Endothelial cell of umbilical vein (primary cell): ENCODE measurements at places on chromosomes 7 and 10. TPM values are rescaled to one million over a fixed set of nuclear protein-coding genes. Genes with fewer than 3 reads are reported as not detected.

Gene LAMB1
- 703 and 734 TPM in 2 replicates for total RNA-seq

Gene OR13A1
- total RNA-seq = not detected in 2 replicates

Gene NUTM2D
- 1.3 and 1.6 TPM in 2 replicates for total RNA-seq

DNA sequence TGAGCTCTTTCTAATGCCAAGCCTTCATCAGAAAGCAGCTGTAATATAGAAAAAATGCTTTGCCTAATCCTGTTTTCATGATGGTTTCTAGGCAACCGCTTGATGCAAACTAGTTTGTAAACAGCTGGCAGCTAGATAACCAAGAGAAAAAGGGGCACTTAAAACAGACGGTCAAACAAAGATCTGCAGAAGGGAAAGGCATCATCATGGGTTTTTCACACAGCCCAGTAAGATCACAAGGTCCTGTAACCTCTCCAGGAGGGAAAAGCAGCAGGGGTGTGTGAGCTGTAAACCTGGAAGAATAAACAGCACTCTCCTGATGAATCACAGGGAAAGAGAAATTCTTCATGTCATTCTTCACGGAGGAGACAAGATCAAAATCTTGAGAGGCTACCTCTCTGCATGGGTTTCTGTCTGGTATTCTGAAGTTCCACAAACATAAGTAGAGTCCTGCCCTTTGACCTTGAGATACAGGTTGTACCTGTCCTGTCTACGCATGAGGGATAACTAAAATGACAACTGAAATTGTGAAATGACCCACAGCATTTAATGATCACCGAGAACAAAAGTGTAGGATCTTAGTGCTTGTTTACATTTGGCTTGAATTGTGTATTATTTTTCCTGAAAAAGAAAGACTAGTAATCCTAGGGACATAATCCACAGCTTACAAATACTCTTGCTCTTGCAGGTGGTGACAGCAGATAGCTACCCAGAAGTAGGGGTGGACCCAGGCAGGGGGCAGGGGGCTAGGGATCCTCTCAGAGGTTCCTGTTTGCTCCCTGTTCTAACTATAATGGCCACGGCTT, 48.0 kb downstream of the CREB3L2 start:
- peak; percentile 76 for DNase-seq

- no peak for DNase-seq
Observed at GRCh38 chr10:3829156-3830050, 44.4 kb upstream of the KLF6 start.

DNA sequence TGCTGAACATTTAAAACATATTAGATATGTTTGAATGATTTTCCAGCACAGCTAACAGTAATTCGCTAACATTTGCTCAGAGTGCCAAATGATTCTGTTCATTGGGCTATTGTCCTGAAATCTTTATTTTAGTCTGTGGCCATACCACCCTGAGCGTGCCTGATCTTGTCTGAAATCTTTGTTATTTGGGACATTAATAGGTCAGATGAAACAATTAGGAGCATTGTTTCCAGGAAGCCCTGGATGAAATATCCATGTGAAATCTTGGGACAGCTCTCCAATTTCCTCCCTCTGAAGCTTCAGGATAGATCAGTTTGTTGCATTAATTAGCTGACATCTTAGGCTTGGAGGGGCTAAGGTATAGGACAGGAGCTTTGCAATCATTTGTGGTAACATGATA, 512.0 kb downstream of the KIF20B start:
- no peak for DNase-seq

- DNase-seq = no peak
Observed at GRCh38 chr10:32943395-32943794, 14.6 kb downstream of the ITGB1 start.

DNA sequence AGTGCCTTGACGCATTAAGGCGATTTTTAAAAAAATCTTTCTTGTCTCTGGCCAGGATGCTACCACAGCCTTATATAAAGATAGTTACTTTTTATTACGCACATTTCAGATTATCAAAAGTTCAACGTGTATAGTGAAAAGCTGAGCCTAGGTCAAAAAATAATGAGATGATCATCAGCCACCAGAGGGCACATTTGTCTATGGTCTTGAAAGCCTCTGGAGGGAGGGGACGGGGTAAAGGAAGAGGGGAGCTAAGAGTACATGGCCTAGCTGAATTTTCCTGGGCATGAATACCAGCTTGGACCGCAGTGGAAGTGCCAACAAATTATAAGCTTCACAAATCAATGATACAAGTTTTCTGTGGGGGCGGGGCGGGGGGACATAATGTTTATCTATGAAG, 285.9 kb upstream of the SMIM30 start:
- DNase-seq = no peak

DNA sequence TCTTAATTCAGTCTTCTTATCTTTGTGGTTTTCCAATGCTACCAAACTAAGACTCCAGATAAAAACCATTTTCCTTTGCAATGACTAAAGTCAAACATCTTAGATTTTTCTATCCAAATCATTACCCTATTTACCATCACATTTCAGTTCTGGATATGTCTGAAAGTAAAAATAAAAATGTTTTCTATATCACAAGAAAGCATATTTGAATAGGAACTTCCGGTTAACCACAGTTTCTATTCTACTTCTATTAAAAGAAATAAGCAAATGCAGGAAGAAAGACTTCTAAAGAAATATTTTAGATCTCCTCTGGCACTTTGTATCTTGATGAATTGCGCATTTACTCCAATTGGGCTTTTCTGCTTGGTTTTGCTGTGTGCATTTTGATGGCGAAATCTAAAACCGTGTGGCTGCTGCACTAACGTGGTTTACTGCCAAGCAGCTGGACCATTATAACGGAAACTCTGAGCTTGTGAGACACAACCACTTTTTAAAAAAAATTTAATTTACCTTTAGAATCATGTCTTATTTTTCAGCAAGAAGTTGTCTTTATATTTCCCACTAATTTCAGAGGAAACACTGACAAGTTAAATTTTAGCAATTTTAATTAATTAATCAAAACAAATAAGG, 146.1 kb downstream of the VPS50 start:
- no peak for DNase-seq

- no peak for DNase-seq
Observed at GRCh38 chr7:75931680-75932079, 16.7 kb downstream of the POR start.
